ENCODE measurements at places on chromosomes 12 and 14.

- DNase-seq: peak; percentile 81
These were observed 192.6 kb upstream of the BCL2L14 start for GRCh38 chr12:11877869-11878780.

DNA sequence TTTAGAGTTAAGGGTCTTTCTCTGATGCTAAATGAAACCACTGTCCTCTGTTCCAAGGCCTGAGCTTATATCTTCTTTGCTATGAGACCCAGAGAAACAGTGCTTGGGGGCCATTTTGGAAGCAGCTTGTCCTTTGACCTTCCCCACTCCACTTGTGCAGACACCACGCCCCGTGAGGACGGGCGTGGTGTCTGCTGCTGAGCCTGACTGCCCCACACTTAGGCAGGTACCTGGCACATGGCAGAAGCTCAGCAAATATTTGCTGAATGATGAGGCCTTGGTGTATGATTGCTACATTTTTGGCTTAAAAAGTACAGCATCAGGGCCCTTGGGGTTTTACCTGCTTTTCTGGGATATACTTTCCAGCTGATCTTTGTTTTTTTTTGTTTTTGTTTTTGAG lies 69.9 kb downstream of the RASSF3 start:
- peak; percentile 32 for DNase-seq

DNA sequence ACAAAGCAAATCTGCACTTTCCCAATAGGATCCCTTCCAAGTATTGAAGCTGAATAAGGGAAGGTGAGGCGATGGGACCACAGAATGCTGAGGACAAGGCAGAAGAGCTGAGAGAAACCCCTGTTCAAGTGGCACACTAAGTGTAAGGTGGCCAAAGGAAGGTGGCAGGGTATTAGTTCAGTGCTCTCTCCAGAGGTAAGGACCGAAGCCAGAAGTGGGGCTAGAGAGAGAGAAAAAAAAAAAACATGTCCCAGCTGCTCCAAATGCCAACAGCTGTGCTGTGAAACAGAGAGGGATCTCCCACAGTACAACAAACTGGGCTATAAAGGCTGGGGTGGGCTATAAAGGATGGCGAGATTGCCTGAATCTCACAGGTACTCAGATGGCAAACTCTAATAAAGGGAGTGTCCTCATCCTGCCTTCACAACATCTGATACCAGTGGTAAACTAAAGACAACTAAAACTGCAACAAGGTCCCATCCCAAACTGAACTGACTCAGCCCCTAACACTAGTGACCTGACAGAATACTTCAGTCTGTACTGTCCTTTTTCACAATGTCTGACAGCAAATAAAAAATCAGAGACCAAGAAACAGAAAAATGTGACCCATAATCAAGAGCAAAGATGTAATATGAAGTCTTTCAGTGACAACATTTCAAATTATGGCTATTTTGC lies 47.9 kb downstream of the CDK17 start:
- DNase-seq: no peak

GRCh38 chr14:44966601-44967336 lies 4.8 kb downstream of the TOGARAM1 start:
- no peak for DNase-seq

GRCh38 chr12:27592548-27592947 lies 68.5 kb downstream of the PPFIBP1 start:
- DNase-seq: peak; percentile 97

GRCh38 chr14:68212361-68212760 lies 392.8 kb downstream of the RAD51B start:
- no peak for DNase-seq

- DNase-seq: no peak
These were observed 76.2 kb upstream of the DYNC1H1 start for GRCh38 chr14:101888182-101888581.

- DNase-seq: no peak
These were observed 81.4 kb upstream of the FERMT2 start for GRCh38 chr14:53032161-53032803.

GRCh38 chr12:104870797-104871196 lies 87.3 kb downstream of the SLC41A2 start:
- DNase-seq: no peak

GRCh38 chr12:62739266-62740015 lies 195.5 kb downstream of the PPM1H start:
- DNase-seq: no peak
